ENCODE measurements at places on chromosomes 6 and 20.

GRCh38 chr20:13261460-13262301, 40.6 kb downstream of the ISM1 start:
- no peak for DNase-seq

GRCh38 chr20:20971810-20972209, 134.3 kb downstream of the LINC00237 start:
- DNase-seq = no peak

DNA sequence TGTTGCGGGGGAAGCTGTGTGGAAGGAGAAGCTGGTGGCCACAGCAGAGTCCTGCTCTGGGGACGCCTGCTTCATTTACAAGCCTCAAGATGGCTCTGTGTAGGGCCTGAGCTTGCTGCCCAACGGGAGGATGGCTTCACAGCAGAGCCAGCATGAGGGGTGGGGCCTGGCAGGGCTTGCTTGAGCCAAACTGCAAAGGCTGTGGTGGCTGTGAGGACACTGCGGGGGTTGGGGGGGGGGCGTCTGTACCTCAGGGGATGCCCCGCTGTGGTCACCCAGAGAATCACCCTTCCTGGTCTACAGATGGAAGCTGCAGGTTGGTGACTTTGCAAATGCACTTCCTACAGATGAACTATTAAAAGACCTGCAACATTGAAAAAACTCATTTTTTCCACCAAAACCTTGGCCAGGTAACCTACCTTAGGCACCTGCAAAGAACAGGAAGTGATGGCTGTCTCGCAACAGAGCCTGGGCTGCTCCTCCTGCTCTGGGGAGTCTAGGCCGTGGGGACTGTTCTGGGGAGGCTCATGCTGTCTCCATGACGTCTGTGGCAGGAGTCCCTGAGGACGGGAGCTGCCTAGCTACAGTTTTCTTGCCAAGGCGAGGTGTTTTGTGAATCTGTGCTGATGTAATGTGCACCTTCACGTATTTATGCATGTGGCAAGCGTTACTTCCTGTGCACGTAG, 7.3 kb downstream of the NPBWR2 start:
- DNase-seq = no peak

GRCh38 chr20:2176946-2177345, 75.3 kb downstream of the STK35 start:
- DNase-seq = no peak

GRCh38 chr6:31128093-31128676, 7.9 kb upstream of the CDSN start:
- no peak for DNase-seq

GRCh38 chr6:26215585-26216358, 128.5 kb downstream of the HFE start:
- no peak for DNase-seq

GRCh38 chr6:125262016-125263013, 39.5 kb downstream of the HDDC2 start:
- no peak for DNase-seq

- DNase-seq = no peak
Measured at GRCh38 chr6:67759001-67759400, 876.1 kb upstream of the ADGRB3 start.

DNA sequence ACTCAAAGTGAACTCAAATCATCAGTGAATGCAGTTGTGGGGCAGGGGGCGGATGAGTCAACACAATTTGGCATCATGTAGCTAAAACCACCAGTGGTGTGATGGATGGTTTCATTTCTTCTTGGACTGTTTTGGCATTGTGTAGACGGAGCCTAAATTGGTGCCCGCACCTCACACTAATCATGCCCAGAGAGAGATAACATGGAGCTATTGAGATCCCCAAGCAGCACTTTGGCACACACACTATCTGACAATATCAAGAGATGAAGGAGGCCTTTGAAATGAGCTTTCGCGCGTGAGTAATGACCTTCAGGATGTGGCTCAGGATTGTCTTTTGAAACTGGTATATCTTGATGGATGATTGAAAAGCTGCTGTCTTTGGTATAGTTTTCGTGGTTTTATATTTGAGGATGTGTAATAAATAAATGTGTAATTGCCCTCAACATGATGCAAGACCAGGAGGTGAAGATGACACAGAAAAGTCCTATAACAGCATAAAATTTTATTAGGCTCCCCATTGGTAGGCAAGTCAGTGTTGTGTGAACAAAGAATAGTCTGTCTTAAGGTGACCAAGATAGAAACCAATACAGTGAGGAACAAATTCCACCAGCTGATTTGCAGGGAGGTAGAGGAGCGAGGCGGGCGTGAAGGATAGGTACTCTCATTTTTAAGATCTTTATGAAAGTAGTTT, 174.2 kb downstream of the TSHZ2 start:
- no peak for DNase-seq

GRCh38 chr6:40353197-40353966, 233.8 kb downstream of the LRFN2 start:
- DNase-seq = no peak

GRCh38 chr6:31114970-31115849, 610 bp downstream of the PSORS1C1 start:
- DNase-seq = peak; percentile 65

- DNase-seq = no peak
Measured at GRCh38 chr6:166767230-166767629, 140.2 kb upstream of the RPS6KA2 start.

GRCh38 chr6:150987371-150987828, 121.9 kb downstream of the MTHFD1L start:
- no peak for DNase-seq

- no peak for DNase-seq
Measured at GRCh38 chr6:7919871-7920270, 9.3 kb upstream of the TXNDC5 start.

- no peak for DNase-seq
Measured at GRCh38 chr20:53434662-53435061, 159.0 kb downstream of the ZNF217 start.

- DNase-seq = no peak
Measured at GRCh38 chr6:32570363-32570905, 19.2 kb downstream of the HLA-DRB1 start.

DNA sequence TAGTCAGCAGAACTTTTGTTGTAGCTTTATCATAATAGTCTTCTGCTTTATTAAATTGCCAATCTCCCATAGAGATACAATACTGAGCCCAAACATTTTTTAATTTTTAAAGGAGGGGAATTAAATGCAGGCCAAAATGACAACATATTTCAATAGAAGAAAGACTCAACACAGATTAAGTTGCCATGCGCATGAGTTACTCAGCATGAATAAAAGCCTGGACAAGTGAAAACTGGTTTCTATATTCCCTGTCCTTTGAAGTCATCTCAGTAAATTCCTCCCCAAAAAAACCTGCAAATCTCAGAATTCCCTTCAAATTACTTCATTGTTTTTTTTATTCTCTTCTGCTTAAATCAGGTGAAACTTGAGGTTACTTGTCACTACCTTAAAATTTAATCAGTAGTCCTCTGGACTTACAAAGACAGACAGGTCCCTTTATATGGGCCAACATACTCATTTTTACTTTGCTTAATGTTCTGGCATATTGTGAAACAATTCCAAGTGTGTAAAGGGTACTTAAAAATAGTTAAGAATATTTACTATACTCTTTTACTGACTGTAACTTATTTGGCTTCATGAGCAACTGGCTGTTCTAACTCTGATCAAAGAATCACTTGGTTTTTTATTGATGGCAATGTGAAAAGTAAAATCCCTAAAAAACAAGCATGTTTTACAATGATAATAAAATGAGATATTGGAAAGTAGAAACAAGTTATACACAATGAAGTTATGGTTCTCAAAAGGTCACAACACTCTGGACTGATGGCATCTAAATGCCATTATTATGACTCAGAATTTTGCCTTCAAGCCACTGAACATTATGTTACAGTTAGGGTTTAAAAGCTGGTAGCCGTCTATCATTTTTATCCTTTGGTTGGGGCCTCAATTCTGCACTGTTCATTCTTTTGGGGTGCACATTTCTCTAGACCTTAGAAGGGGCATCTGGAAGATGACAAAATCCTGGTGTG, 49.9 kb upstream of the COL21A1 start:
- no peak for DNase-seq

DNA sequence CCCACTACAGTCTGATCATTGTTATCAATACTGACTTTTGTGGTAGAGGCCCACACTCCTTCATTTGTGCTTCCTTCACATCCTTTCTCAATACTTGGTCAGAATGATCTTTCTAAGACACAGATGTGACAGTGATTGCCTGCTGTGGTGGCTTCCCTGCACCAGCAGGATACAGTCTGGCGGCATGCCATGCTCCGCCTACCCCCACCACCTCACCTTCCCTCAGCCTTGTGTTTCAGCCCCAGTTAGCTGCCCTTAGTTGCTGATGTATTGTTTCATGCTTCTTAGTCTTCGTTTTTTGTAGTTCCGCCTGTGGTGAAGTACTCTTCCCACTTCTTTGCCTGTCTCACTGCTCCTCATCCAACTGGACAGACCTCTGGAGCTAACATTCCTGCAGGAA, 10.9 kb downstream of the LRRC1 start:
- DNase-seq = no peak

GRCh38 chr6:137853569-137854213, 13.4 kb upstream of the TNFAIP3 start:
- no peak for DNase-seq

- DNase-seq = no peak
Measured at GRCh38 chr6:66993272-66993671, 1286.2 kb upstream of the EYS start.

DNA sequence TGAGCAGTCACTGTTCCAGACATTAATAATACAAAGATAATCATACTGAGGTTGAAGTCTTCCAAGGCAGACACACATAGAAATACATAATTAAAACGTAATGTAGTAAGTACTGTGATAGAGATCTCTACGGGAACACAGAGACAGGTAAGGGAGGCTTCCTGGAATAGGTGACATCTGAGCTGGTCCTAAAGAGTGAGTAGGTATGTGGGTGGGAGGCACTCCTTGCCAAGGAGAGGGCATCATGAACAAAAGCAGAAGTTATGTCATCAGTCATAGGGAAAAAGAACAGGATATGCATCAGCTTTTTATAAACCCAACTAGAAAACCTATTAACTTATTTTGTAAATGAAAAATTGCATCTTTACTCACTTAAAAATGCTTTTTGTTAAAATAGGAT, 110.0 kb downstream of the MAP7 start:
- DNase-seq = no peak

GRCh38 chr6:164108869-164109769, 694.6 kb downstream of the QKI start:
- DNase-seq = no peak

GRCh38 chr6:144935661-144936060, 650.5 kb downstream of the UTRN start:
- DNase-seq = no peak

GRCh38 chr20:59515906-59516209, 88.5 kb upstream of the PHACTR3 start:
- no peak for DNase-seq

- DNase-seq = no peak
Measured at GRCh38 chr6:73514746-73515110, 6.1 kb downstream of the EEF1A1 start.

GRCh38 chr20:4459081-4459480, 262.6 kb upstream of the PRND start:
- no peak for DNase-seq

Measured in glomerular endothelial cell (primary cell).